SW 1271 (cell line): ENCODE measurements at places on chromosomes 13 and 19.

DNA sequence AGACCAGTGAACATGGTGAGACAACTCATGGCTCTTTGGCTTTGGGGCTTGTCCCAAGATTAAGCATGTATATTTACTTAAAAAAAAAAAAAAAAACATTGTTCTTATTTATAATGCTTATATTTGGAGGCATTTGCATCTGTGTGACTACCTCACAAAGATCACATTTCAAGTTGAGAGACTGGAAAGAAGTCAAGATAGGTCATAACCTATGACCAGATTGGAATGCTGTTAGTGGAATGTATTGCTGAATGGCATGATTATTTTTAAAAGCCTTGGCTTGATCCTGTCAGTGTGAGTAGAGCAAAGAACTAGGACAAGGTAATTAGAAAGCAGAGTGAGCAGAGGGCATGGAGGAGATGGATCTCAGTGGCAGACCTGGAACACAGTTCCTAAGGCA is 214.6 kb downstream of the OXGR1 start:
- no peak for DNase-seq

- no peak for DNase-seq
Observed at GRCh38 chr13:110950819-110951570, 36.1 kb upstream of the ANKRD10 start.

DNA sequence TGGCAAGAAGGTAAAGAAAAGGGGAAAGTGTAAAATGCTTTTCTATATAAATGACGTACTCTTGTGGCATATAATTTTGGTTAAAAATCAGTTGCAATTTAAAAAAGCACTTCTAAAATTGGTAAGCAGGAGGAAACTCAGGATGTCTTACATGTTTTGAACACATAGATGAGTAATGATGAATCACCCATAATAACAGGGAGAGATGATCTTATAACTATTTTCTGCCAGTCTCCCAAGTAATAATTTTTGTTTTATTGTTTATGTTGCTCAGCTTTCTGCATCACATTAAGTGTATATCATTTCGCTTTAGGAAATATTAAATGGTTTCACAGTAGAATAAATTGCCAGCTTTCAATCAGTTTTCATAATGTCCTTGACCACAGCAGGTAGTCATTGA is 1430.7 kb upstream of the PCDH20 start:
- no peak for DNase-seq

GRCh38 chr19:55304279-55304978 is 20.6 kb downstream of the BRSK1 start:
- DNase-seq = peak; percentile 34

DNA sequence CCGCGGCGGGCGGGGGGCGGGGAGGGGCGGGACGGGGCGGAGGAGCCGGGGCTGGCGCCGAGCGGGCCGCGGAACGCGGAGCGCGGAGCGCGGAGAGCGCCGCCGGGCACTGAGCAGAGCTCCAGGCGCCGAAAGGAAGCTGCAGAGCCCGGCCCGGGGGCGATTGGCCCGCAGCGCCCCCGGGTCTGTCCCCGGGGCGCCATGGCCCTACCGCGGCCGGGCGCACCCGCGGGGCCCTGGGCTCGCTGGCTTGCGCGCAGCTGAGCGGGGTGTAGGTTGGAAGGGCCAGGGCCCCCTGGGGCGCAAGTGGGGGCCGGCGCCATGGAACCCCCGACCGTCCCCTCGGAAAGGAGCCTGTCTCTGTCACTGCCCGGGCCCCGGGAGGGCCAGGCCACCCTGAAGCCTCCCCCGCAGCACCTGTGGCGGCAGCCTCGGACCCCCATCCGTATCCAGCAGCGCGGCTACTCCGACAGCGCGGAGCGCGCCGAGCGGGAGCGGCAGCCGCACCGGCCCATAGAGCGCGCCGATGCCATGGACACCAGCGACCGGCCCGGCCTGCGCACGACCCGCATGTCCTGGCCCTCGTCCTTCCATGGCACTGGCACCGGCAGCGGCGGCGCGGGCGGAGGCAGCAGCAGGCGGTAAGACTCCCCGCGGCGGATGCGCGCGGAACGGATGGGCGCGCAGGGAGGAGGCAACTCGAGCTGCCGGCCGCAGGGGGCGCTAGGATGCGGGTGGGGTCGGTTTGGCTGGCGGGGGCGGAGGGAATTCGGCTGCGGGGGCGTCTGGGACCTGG is at the start of gene PDE4A:
PDE4A (plus strand) TSS at position 95 of the 796 bp plus-strand sequence; CDS start at position 322, 227 bp downstream.
- DNase-seq = no peak

DNA sequence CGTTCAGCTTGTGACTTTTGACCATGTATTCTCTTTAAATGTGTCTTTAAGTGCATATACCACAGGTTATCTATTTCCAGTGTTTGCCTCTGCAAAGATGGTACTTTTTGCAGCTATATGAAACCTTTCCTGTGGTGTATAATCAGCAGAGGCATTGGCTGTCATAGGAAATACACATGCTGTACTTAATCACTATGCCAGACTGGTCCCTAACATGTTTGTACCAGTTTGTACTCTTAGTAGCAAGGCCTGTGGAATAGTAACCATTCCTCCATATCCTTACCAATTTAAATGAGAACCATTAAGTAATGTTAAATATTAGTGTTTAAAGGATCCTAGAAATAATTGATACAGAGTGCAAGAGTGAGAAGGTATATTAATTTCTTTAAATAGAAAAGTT is 69.8 kb downstream of the CDK8 start:
- no peak for DNase-seq

- DNase-seq = no peak
Observed at GRCh38 chr13:69296130-69296529, 811.5 kb upstream of the ATXN8OS start.

DNA sequence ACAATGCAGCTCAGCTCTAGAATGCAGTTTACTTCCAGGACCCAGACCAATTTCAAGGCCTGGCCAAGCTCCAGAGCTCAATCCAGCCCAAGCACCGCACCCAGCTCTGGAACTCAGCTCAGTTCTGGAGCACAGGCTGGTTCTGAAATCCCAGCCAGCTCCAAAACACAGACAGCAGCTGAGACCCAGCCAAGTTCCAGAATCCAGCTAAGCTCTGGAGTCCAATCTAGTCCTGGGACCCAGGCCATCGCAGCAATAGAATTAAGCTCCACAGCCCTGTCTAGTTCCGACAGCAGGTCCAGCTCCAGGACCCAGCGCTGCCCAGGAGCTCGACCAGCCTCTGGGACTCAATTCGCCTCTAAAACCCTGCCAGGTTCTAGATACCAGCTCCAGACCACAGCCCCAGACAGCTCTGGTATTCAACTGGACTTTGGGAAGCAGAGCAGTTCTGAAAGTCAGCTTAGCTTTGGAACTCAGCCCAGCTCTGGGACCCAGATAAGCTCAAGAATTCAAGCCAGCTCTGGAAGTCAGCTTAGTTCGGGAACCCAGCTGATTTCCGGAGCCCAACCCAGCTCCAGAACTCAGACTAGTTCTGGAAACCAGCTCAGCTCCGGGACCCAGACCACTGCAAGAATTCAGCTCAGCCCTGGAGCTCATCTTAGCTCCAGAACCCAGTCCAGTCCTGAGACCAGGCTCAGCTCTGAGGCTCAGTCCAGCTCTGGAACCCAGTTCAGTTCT is 6.8 kb downstream of the GIPC3 start:
- DNase-seq = no peak

DNA sequence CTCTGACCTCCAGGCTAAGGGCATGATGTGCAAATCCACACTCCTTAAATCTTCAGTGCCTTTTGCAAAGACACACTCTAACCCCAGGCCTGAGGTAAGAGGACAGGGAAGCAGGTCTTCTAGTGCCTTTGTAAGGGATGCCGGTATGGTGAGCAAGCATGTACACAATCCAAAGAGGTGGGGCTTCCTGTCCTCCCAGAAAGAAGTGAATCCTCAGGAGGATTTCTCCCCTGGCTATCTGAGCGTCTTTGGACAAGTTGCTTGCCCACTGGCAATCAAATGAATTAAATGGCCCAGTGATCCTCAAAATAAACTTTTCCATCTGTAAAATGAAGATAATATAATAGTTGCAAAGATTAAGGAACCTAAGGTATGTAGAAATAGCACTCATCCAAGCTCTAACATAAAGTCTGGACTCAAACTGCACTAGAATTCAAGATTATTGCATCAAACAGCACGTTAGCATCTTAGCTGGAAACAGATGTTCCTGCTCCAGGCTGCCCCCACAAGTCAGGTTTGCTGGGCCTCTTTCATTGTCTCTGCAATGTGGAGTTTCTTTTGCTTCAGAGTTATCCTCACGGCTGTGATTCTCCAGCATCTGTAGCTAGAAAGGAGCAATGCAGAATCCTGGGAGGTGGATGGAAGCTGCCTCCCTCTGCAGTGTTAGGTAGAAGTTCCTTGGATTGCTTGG is 249.6 kb downstream of the TSHZ3 start:
- DNase-seq = no peak

GRCh38 chr19:37855098-37855497 is 51.3 kb downstream of the WDR87 start:
- DNase-seq = peak; percentile 14
